NCI-H510A treated with DMSO at 0.1 percent for 48 hours (cell line): ENCODE measurements at places on chromosomes 7 and 10.

DNA sequence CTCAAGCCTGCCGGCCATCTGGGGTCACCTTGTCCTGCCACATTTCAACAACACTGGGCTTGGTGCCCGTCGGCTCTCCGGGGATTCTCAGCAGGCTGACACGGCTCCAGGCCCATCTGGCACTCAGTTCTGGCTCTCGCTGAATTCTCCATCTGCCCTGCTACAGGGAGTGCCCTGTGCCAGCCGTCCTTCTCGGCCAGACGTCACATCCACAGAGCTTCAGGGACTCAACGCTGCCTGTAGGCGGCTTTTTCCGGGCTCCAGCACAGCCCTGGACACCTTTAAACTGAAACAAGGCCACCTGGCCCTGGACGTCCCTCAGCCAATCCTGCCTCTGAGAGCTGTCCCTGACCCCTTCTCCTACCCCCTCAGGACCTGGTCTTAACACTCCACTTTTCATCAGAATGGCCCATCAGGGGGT lies 43.0 kb downstream of the TMEM130 start:
- DNase-seq: no peak

DNA sequence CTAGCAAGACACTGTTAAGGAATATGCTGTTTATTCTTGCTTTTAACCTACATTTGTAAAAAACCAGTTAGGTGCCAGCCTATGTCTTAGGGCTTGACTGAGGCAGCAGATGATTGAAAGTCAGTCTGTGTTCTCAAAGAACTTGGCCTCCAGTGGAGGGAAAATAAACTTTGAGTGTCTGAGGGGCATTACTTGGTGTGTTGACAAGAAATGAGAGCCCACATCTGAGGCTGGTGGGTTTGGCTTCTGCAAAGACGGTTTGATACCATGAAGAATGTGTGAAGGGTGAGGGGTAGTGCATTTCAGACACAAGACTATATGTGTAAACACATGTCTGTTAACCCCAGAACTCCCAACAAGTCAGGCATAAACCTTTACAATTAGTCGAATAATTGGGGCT lies 28.5 kb downstream of the CCSER2 start:
- DNase-seq: no peak

DNA sequence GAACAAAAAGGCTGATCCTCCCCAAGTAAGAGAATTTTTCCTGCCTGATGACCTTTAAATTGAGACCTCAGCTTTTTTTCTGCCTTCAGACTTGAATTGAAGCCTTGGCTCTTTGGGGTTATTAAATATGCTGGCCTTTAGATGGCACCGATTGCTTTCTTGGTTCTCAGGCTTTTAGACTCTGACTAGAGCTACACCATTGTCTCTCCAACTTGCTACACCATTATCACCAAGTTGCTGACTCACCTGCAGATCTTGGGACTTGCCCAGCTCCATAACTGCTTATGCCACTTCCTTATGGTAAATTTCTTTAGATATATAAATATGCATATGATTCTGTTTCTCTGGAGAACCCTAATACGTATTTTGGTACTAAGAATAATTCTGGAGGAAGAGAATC lies 3.1 kb upstream of the ABCA13 start:
- no peak for DNase-seq

GRCh38 chr7:80563561-80564327 lies 51.9 kb upstream of the GNAT3 start:
- DNase-seq: no peak

- no peak for DNase-seq
These were observed 278.5 kb upstream of the KLF14 start for GRCh38 chr7:131012477-131013031.

DNA sequence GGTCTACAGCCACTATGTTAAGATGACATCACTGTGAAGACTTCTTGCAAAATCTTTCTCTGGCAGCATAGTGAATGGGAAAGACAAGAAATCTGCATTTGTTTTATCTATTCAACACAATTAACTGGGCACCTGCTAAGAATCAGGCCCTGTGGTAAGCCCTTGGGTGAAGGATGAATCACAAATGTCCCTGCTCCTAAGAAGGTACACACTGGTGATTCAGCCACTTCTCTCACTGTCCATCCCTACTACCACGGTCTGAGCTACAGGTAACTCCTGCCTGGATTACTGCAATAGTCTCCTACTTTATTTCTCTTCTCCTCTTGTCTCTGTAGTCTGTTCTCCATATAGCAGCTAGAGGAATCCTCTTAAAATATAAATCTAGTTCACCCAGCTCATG lies 116.1 kb downstream of the HIBADH start:
- DNase-seq: no peak

DNA sequence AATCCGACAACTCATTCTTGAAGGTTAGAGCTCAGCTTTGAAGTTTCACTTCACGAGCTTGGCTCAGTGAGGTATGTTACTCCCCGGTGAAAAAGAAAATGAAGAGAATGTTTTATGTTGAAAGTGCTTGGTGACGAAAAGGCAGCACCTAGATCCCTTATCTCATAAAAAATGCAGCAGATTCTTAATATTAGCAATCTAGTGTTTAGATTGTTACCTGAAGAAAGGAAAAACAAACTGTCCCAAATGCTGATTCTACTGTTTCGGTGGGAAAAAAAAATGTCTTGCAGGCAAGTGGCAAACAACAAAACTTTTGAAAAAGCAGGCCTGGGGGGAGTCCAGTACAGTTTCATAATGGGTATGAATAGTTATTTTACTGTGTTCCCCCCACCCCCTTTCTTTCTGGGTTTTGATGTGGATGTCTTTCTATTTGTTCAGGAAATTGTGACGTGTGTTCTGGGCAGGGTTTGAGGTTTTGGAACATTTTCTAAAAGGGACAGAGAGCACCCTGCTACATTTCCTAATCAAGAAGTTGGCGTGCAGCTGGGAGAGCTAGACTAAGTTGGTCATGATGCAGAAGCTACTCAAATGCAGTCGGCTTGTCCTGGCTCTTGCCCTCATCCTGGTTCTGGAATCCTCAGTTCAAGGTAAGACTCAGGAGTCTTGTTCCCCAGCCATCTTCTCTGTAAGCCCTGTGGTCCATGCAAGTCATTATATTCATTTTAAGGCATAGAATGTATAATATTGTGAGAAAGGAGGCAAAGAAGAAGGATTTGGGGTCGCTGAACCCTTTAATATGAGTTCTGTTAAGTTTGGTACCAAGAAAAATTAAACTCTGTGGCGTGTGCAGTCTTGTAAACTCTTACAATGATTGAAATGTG lies at the start of gene SRGN:
Gene SRGN (plus strand): TSS at position 514 of the 881 bp plus-strand sequence. CDS start 55 bp downstream, at position 569.
- no peak for DNase-seq

DNA sequence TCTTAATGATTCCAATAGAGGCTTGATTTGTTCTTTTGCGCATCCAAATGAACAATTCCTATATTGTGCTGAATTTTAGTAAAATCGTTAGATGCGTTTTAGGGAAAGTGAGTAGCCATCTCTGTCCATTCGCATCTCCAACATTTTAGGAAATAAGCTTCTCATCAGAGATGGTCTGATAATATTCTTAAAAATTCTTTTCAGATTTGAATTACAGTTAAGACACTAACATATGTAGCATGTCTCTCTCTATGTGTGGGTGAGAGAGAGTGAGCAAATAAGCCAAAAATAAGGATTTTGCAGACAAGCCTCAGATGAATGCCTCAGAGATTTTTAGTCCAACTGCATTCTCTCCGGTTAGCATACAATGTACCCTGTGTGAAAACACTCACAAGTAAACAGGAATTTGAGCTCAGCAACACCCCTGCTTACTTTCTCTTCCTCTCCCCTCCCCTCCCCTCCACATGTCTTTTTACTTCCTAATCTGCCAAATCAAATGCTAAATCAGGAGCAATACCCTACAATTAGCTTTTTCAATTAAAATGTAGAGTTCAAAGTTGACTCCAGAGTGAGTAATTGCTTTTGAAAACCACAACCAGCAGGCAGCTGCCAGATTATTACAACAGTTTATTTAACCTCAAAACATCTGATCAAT lies 354.4 kb downstream of the CRPPA start:
- no peak for DNase-seq

DNA sequence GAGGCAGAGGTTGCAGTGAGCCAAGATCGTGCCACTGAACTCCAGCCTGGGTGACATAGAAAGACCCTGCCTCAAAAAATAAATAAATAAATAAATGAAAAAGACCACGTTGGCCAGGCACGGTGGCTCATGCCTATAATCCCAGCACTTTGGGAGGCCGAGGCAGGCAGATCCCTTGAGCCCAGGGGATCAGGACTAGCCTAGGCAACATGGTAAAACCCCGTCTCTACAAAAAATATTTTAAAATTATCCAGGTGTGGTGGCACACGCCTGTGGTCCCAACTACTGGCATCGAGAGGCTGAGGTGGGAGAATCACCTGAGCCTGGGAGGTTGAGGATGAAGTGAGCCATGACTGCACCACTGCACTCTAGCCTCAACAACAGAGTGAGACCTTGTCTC lies 116.7 kb upstream of the PDLIM1 start:
- no peak for DNase-seq

- DNase-seq: no peak
These were observed 42.0 kb downstream of the GALNT17 start for GRCh38 chr7:71173955-71174354.

GRCh38 chr10:77436257-77436975 lies 201.2 kb downstream of the KCNMA1 start:
- DNase-seq: no peak

- DNase-seq: peak; percentile 57
These were observed 41.5 kb downstream of the ASB4 start for GRCh38 chr7:95527033-95527775.

- no peak for DNase-seq
These were observed 21.0 kb upstream of the ITGB1 start for GRCh38 chr10:32979041-32979440.

- DNase-seq: no peak
These were observed 24.3 kb downstream of the GARS1 start for GRCh38 chr7:30618961-30619360.

GRCh38 chr7:158407581-158408317 lies 179.9 kb downstream of the PTPRN2 start:
- DNase-seq: peak; percentile 69

GRCh38 chr10:13608246-13608853 lies 21.6 kb downstream of the PRPF18 start:
- no peak for DNase-seq

- no peak for DNase-seq
These were observed 18.6 kb downstream of the NRP1 start for GRCh38 chr10:33315891-33316290.

- DNase-seq: peak; percentile 16
These were observed 220.7 kb downstream of the ADARB2 start for GRCh38 chr10:1516492-1517165.

GRCh38 chr7:3835109-3835508 lies 534.1 kb downstream of the SDK1 start:
- DNase-seq: no peak

GRCh38 chr7:132857703-132858102 lies 224.2 kb downstream of the CHCHD3 start:
- no peak for DNase-seq

- no peak for DNase-seq
These were observed 97.2 kb downstream of the GALNT17 start for GRCh38 chr7:71229148-71229547.

- DNase-seq: peak; percentile 34
These were observed 182.1 kb downstream of the ARID5B start for GRCh38 chr10:62083412-62084267.

GRCh38 chr7:5462216-5462615 lies 38.6 kb upstream of the TNRC18 start:
- no peak for DNase-seq

DNA sequence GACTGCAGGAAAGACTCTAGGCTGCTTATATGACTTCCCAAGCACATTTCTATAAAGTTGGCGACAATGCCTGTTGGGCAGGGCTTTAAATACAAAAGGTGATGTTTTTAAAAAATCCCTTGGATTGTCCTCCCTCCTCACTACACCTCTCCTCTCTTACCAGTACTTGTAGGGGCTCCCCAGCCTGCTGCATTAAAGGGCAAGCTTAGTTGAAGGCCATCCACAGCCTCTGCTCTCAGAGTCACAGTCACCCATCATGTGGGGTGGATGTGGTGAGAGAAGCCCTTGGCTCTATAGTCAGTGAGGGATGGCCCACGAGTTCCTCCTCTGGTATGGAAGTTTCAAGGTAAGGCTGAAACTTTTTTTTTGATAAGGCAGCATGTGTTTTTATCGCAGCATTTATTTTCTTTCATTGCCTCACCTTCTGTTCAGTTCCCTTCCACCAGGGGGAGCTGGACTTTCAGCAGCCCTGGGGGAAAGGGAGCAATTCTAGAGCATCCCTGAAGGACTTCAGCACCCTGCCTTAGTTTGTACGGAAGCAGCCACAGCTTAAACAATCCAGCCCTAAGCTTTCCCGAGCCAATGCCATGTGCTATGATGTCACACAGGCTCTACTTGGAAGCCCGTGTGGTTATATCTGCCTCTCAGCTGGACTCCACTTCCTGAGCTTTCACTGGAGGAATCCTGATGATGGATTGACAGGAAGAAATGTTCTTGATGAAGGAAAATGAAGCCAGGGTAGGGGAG lies 131.9 kb downstream of the CALCR start:
- DNase-seq: peak; percentile 2

DNA sequence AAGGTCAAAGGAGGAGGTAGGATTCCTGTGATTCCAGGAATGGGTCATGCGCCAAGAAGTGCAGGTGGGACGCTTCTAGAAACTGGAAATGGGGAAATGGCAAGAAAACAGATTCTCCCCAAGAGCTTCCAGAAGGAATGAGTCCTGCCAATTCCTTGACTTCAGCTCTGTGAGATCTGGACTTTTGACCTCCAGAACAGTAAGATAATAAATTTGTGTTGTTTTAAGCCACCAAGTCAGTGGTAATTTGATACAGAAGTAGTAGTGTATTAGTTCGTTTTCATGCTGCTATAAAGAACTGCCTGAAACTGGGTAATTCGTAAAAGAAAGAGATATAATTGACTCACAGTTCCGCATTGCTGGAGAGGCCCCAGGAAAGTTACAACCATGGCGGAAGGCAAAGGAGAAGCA lies 178.6 kb upstream of the GALNT17 start:
- DNase-seq: no peak

- no peak for DNase-seq
These were observed 146.3 kb downstream of the OTUD1 start for GRCh38 chr10:23585186-23585585.

DNA sequence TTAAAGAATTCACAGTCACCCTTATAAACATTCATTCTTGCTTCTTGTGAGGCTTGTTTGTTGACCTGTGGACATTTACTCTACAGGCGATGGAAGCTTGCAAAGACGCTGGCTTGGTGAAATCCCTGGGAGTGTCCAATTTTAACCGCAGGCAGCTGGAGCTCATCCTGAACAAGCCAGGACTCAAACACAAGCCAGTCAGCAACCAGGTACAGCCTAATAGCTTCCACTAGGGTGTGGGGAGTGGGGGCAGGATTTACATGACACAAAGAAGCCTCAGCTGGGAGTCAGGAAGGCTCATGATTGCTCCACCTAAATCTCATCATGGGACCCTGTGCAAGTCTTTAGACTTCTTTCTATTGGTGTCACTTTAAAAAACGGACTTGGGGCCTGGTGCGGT lies 29.0 kb downstream of the AKR1D1 start:
- DNase-seq: no peak

GRCh38 chr7:45143616-45144015 lies 14.0 kb upstream of the RAMP3 start:
- no peak for DNase-seq

- no peak for DNase-seq
These were observed 100.6 kb upstream of the DIP2C start for GRCh38 chr10:789831-790701.
